ENCODE measurements at places on chromosomes 6 and 20. TPM values are rescaled to one million over a fixed set of nuclear protein-coding genes. Genes with fewer than 3 reads are reported as not detected.

- DNase-seq = no peak
Observed at GRCh38 chr6:20600831-20601230, 66.6 kb downstream of the CDKAL1 start.

DNA sequence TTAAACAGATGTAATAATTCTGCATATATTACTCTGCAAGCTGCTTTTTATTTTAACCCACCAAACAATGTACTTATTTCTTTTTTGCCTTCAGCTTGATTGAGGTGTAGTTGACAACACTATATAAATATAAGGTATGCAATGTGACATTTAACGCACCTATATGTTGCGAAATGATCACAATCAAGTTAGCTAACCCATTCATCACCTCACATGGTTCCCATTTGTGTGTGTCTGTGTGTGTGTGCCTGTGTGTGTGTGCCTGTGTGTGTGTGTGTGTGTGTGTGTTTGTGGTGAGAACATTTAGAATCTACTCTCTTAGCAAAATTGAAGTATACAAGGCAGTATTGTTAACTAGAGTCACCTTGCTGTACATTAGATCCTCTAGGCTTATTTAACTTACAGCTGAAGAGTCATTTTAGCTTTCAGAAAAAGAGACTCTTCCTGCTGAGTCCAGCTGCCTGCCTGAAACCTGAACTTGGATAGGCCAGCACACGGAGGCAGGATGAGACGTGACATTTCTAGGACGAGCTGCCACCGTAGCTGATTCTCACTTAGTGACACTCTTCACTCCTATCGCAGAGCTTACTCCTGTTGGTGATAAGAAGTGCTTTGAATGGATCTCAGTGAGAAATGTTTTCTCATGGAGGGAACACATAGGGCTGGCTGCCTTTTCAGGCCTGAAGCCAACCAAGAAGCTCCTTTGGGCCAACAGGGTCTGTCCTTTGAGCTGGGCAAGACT, 126.5 kb upstream of the RIPOR2 start:
- DNase-seq = no peak

DNA sequence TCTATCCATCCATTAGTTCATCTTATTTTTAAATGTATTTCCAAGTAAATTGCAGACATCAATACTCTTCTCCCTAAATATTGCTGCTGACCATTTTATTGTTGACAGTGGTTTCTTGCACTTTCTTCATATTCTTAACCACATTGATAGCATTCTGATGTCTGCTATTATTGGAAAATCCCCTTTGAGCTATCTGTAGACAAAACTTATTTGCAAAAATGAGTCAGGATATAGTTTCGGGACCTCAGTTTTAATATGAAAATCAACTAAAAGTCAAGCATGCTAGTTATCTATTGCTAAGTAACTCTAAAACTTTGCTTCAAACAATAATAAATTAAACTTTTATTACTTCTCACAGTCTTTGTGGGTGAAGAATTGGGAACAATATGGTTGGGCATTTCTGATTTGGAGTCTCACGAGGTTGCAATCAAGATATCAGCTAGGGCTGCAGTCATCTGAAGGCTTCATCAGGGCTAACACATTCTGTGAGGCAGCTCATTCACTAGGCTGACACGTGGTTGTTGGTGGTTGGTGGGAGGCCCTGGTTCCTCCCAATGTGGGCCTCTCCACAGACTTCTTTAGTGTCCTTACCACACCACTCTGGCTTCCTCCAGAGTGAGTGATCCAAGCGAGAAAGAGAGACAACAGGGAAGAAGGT, 32.7 kb downstream of the CD109 start:
- DNase-seq = peak; percentile 21

- DNase-seq = no peak
Observed at GRCh38 chr6:68654134-68654533, 19.1 kb downstream of the ADGRB3 start.

- no peak for DNase-seq
Observed at GRCh38 chr6:25105070-25105925, 169.5 kb upstream of the RIPOR2 start.

DNA sequence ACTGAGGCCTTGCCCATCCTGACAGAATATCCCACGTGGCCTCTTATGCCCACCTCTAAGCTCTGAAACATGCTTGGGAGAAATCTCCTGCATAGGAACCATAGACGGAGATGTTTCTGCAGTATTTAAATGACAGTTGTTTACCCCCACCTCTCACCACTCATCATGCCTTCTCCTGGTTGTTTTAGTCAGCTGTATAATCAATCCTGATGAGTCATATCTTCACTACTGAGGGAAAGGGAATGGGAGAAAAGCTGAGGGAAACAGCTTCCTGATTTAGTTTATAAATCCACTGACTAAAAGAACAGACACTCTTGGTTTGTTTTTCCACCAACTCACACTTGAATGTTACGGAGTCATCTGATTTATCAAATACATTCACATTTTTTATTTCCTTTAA, 113.2 kb upstream of the TENT5A start:
- DNase-seq = no peak

Gene PRR18
- not detected for polyA plus RNA-seq

Gene MATN4
- not detected for polyA plus RNA-seq

Gene AARS2
- polyA plus RNA-seq = 1.8 TPM

Gene MYMX
- not detected for polyA plus RNA-seq

Gene BTN1A1
- not detected for polyA plus RNA-seq
